NCI-H1417 (cell line): ENCODE measurements at places on chromosomes 13 and 19.

DNA sequence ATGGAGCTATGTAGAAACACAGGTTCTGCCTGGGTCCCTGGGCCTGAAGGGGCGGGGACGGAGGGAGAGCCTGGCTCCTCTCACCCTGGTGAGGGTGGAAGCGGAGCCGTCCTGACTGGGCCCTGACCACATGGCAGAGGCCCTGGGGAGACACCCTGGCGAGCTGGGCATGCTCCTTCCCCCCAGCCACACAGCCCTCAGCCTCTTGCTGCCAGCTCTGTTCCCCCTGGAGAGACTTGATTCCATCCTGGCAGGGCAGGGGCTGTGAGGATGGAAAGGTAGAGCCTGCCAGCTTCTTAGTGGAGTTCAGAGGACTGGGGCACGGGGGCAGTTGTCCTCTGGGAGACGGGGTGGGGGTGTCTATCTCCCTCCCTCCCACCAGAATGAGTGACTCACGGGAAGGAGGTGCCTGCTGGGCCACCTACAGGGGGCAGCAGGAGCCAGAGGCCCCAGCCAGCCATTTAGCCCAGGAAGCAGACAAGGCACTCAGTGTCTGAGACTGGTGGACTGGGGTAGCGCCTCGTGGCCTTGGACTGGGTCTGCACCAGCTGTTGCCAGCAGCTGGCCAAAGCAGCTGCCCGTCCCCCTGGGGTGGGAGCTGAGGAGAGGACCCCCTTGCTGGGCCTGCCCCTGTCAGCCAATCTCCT lies 22.8 kb upstream of the RNF17 start:
- no peak for DNase-seq

GRCh38 chr13:50357136-50357535 lies 341.9 kb downstream of the KCNRG start:
- DNase-seq: no peak

DNA sequence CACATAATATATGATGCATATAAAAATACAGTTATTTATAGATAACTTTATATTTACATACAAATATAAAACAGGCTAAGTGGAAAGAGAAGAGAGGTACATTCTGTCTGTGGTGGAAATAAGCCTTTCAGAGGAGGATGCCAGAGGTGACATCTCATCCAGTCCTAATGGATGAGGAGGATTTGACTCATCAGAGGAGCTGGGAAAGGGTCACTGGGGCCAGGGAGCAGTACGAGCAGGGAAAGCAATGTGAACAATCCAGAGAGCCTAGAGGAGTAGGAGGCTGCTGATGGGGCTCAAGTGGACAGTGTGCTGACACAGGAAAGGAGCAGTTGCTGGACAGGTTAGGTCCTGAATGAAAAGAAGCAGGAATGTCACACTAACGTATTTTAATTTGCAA lies 18.6 kb downstream of the NALCN start:
- no peak for DNase-seq

DNA sequence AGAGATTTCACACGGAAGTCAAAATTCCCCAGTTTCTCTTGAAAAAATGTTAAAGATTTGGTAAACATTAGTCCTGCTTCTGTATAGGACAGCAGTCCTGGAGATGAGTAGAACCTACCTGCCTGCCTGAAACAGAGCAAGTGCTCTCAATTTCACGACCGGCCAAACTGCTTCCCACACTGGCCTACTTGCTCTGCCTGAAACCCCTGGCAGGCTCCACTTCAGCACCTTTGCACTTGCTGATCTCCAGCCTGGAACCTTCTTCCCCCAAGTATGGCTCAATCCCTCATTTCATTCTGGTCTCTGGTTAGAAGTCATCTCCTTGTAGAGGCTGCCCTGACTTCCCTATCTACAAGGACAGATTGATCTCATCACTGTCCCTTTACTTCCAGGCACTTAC lies 271.4 kb downstream of the DLEU7 start:
- no peak for DNase-seq

GRCh38 chr19:7426986-7427385 lies 61.8 kb downstream of the PEX11G start:
- DNase-seq: no peak

DNA sequence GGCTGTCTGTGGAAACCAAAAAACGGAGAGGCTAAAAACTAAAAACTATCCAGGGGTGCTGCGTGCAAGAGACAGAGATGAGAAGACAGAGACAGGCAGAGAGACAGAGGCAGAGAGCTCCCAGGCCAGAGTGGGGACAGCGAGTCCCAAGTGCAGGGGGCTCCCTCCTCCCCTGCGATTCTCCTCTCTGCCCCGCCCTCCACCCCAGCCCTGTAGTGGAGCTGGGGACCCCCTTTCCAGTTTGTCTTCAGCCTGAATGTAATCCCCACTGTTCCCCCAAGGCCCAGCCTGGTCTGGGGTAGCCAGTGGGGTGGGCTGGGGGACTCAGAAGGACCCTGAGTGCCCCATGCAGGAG lies 2.0 kb downstream of the NFIC start:
- DNase-seq: no peak

GRCh38 chr13:80945328-80945727 lies 604.4 kb upstream of the SPRY2 start:
- DNase-seq: peak; percentile 75

GRCh38 chr13:76210262-76210661 lies 574.1 kb downstream of the LMO7 start:
- DNase-seq: peak; percentile 33

DNA sequence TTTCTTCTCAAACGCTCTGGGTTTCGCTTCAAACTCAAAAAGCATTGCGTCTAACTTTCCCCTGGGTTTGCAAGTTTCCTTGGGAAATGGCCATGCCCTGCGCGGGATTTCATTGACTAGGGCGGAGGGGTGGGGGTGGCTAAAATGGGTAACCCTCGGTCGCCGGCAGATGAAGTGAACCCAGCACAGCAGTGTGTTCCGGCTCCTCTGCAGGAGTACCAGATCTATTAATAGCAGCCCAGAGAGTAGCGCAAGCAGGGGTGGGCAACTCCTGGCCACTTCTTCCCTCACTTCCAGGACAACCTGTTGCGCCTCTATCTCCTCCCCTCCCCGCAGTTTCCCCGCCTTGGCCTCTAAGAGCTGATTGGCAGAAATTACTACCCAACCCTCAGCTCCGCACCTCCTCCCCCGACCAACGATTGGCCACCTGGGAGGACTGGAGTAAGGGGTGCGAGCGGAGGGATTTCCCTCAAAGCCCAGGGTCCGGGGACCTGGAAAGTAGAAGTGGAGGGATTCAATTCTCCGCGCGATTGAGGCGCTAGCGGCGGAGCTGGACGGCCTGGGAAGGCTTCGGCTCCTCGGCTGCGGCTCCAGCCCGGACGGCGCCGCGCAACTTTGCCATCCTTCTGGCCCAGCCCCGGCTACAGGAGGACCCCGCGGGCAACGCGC lies at the start of gene FREM2:
TSS of gene FREM2 (plus strand) at position 501 of the 669 bp plus-strand sequence. CDS start 268 bp downstream, outside the sequence.
- peak; percentile 87 for DNase-seq

DNA sequence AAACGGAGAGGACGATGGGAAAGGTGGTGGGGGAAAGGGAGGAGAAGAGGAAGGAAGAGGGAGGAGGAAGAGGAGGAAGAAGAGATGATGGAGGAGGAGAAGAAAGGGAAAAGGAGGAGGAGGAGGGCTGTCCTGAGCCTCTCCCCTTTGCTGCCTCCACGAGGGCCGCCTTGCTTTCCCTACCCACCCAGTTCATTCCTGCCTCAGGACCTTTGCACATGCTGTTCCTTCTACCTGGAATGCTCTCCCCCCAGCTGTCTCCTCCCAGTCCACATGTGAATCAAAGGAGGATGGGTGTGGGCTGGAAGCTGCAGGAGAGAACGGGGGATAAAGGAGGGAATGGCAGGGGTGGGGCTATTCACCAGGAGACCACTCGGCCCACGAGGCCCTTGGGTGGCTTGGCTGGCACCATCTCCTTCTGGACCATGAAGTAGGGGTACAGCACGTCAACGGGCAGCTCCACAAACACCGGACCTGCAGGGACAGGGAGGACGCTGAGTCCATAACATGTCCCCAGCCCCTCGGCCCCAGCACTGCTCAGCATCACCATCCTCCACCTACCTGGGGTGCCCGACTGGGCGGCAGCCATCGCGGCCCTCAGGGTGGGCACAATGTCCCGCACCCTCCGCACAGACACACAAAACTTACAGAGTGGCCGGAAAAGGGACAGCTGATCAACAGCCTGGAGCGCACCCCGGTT lies 15.3 kb downstream of the SYDE1 start:
- DNase-seq: no peak

- DNase-seq: no peak
Measured at GRCh38 chr19:31906111-31906871, 439.1 kb upstream of the ZNF507 start.

- no peak for DNase-seq
Measured at GRCh38 chr19:8302357-8302691, 5.8 kb downstream of the CD320 start.

DNA sequence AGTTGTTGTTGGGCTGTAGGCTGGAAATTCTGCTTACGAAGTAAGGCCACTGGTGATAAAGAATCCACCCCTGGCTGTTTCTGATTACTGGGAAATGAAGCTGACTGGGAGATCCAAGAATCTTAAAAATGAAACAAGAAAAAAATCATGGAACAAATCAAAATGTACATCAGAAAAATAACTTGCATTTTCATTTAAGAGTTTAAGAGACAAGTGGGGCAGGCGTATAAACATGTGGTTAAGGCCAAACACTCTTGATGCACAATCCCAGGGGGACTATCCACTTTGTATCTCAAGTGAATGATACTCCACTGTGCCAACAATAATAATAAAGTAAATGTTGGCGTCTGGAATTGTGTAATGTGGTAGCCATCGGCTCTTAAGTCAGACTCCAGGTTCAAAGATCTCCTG lies 24.6 kb downstream of the ZMYM5 start:
- no peak for DNase-seq
